Activated CD4-positive, alpha-beta T cell treated with anti-CD3 and anti-CD28 coated beads, Interleukin-2, amount 50 U/mL, for 4 hours (primary cell): ENCODE measurements at places on chromosomes 13 and 19.

GRCh38 chr13:57558051-57558467, 73.5 kb upstream of the PCDH17 start:
- DNase-seq, result no peak

DNA sequence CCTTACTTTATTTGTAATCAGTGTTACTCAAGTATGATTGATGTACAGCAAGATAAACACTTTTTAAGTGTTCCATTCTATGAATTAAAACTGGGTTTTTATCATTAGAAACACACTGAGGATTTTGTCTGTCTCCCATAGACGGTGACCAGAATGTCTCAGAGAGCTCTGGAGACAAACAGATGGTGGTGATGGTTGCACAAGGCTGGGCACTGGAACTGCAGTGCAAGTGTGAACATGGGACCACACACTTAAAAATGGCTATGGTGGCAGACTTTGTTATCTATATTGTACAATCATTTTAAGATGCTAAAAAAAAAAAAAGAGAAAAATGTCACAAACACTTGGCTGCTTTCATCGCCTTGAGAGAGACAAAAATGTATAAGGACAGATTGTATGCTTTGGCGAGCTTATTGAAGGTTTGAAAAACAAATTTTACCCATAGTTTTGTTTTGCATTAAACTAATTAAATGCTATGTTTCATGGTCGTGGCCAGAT, 273.0 kb downstream of the SHISA2 start:
- DNase-seq, result no peak

- DNase-seq, result no peak
Observed at GRCh38 chr13:42681326-42682100, 99.9 kb upstream of the FAM216B start.

DNA sequence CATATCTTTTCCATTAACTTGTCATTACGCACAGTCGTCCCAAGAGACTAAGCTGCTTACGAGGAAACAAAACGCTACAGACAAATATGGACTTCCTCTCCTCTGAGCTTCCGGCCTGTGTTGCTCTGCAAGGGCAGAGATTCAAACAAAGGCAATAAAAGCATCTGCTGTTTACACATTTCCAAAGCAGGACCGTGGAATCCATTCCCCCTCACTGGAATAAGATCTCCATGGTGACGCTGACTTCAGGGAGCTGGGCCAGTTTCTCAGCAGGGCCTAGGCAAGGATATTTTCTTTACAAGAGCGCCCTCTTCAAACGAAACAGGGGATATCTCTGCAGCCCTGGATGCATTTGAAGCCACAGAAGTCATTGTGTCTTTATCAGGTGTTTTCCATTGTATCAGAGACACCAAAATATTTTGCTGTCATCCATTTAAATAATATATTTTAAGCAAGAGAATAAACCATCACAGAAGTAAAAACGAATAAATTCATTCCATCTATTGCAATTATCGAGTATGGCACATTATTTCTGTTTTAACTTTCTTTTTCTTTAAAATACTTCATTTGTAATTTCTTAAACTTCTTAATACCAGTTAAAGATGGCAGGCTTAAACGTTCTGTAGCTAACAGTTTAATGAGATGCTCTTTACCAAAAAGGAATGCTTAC, 177.5 kb downstream of the DCLK1 start:
- DNase-seq, result no peak

DNA sequence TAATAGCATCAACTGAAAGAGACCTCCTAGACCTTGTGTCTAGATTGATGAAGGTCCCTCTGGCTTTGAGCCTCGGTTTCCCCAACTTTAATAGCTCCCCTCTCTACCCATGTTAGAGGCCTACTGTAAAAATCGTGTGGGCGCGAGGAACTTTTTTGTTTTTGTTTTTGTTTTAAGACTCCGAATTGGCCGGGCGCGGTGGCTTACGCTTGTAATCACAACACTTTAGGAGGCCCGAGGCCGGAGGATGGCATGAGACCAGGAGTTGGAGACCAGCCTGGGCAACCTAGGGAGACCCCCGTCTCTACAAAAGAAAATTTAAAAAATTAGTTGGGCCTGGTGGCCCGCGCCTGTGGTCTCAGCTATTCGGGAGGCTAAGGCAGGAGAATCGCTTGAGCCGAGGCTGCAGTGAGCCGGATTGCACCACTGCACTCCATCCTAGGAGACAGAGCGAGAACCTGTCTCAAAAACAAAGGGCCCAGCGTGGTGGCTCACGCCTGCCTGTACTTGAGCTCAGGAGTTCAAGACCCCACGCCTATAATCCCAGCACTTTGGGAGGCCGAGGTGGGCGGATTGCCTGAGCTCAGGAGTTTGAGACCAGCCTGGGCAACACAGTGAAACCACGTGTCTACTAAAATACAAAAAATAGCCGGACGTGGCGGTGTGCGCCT, 858 bp upstream of the PPP6R1 start:
- DNase-seq, result no peak

DNA sequence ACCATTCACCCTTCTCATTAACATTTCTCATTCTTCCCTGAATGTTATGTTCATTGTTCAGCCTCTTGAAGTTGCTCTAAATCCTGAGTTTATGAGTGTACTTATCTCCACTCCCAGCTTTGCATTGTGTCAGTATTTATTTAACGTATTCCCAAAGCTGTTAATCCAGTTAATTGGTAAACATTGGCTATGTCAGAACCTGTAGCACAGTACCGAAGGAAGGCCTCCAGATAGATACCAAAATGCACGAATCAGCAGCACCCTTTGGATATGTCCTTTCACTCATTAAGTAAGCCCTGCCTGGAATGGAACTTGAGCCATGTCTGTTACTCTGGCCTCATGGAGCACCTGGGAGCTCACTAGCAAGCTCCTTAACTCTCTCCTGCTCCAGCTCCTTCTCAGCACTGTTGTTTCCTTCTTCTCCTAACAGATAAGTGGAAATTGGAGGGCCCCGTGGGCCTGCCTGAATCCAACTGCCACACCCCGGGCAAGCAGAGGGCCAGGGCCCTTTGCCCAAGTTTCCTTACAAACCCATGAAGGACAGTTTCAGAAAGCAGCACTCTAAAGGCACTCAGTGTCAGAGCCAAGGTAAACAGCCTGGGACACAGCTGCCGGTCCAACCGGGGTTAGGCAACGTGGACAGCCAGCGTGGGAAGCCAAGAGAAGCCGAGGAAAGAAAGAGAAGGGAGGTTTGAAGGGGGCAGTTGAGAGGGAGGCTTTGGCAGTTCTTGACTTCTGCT, 155.0 kb upstream of the SERP2 start:
- no peak for DNase-seq

- no peak for DNase-seq
Observed at GRCh38 chr19:40791349-40791748, 7.6 kb upstream of the EGLN2 start.

DNA sequence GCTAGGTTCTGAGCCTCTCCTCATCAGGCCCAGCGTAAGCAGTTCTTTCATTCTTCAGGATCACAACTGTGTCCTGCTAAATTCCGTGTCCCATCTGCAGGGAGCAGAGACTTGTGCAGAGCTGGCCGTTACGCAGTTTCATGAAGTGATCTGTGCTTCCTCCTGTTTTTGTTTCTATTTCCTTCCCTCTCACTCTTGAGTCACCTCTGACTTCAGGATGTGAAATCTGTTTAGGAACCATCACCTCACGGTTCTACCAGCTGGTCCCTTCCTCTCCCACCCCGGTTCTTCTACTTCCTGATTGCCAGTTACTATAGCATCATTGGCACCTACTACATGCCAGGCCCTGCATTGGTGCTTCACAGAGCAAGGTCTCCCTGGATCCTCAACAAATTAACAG, 8.5 kb downstream of the MAU2 start:
- no peak for DNase-seq
